ENCODE measurements at places on chromosomes 2 and 18. TPM values are rescaled to one million over a fixed set of nuclear protein-coding genes. Genes with fewer than 3 reads are reported as not detected.

Gene KIAA2012
- total RNA-seq, result not detected

Gene RBM44
- 0.50 TPM for total RNA-seq

Gene ARHGEF4
- total RNA-seq, result 6.3 TPM

Gene ABCG5
- not detected for total RNA-seq

Gene ASAP2
- 60.7 TPM for total RNA-seq

Gene DPP4
- 0.42 TPM for total RNA-seq

Gene CFC1
- not detected for total RNA-seq

Gene REG1B
- total RNA-seq, result not detected

Gene KIF5C
- 3.8 TPM for total RNA-seq

Gene GPR17
- total RNA-seq, result not detected

Gene TUBB8B
- total RNA-seq, result not detected

Gene NCOA1
- 20.2 TPM for total RNA-seq

Gene KCNG3
- total RNA-seq, result 0.05 TPM

Gene FBXO15
- total RNA-seq, result 0.92 TPM

Gene UGT1A4
- total RNA-seq, result not detected

Gene MDH1B
- total RNA-seq, result 1.5 TPM

Gene CYTIP
- total RNA-seq, result 0.27 TPM

Gene SERPINB10
- not detected for total RNA-seq

Gene HOXD13
- total RNA-seq, result not detected

Gene KLHL41
- 1.4 TPM for total RNA-seq

Gene IL1A
- total RNA-seq, result not detected

Gene TMEM247
- total RNA-seq, result not detected

Gene GCG
- 0.31 TPM for total RNA-seq
